ENCODE measurements at places on chromosomes 2 and 18. TPM values are rescaled to one million over a fixed set of nuclear protein-coding genes. Genes with fewer than 3 reads are reported as not detected.

Gene MAP3K19
- total RNA-seq = not detected

Gene LRRC30
- total RNA-seq = not detected

Gene COPS9
- 188 TPM for total RNA-seq

Gene TMEM214
- 37.8 TPM for total RNA-seq

Gene ERMN
- total RNA-seq = 0.04 TPM

Gene CCDC74B
- total RNA-seq = 49.5 TPM

Gene TMEM198
- 1.9 TPM for total RNA-seq

Gene ASB1
- 27.1 TPM for total RNA-seq

Gene CFAP210
- not detected for total RNA-seq

Gene CXCR1
- not detected for total RNA-seq

Gene TMEM247
- not detected for total RNA-seq

Gene CCDC68
- not detected for total RNA-seq

Gene PHLPP1
- 3.7 TPM for total RNA-seq

Gene CNOT11
- total RNA-seq = 58.2 TPM

Gene FAM228A
- not detected for total RNA-seq

Gene REG3A
- not detected for total RNA-seq

Gene RBBP8
- total RNA-seq = 59.9 TPM

Gene YES1
- total RNA-seq = 95.7 TPM

Gene CDH19
- total RNA-seq = not detected

Gene CHPF
- 85.6 TPM for total RNA-seq

Gene SERPINB13
- total RNA-seq = not detected

Gene COL4A3
- total RNA-seq = not detected

Gene STPG4
- total RNA-seq = not detected

Gene AKAIN1
- total RNA-seq = not detected

Gene CYP1B1
- total RNA-seq = 29.9 TPM

Gene MAPRE3
- total RNA-seq = 2.7 TPM

Gene SCN2A
- 0.64 TPM for total RNA-seq

Gene ERICH2
- 1.1 TPM for total RNA-seq

Gene DUSP28
- 5.6 TPM for total RNA-seq

Gene SPP2
- total RNA-seq = not detected

Gene SLC5A7
- not detected for total RNA-seq

Gene SLC38A11
- not detected for total RNA-seq

Gene ACTG2
- not detected for total RNA-seq

Gene GBX2
- 1.1 TPM for total RNA-seq

Gene MC4R
- total RNA-seq = 0.45 TPM

Gene CCBE1
- total RNA-seq = not detected

Gene UGT1A3
- total RNA-seq = not detected

Gene TSPYL6
- total RNA-seq = not detected

Gene CFAP65
- total RNA-seq = not detected

Gene SLC4A3
- 2.9 TPM for total RNA-seq

Gene ASXL3
- 0.41 TPM for total RNA-seq

Gene DSC1
- not detected for total RNA-seq

Data from H4 (cell line).